Stimulated activated CD8-positive, alpha-beta memory T cell treated with anti-CD3 and anti-CD28 coated beads, Interleukin-7, amount 100 ng/mL, for 48 hours (primary cell): ENCODE measurements at places on chromosomes 4 and X.

DNA sequence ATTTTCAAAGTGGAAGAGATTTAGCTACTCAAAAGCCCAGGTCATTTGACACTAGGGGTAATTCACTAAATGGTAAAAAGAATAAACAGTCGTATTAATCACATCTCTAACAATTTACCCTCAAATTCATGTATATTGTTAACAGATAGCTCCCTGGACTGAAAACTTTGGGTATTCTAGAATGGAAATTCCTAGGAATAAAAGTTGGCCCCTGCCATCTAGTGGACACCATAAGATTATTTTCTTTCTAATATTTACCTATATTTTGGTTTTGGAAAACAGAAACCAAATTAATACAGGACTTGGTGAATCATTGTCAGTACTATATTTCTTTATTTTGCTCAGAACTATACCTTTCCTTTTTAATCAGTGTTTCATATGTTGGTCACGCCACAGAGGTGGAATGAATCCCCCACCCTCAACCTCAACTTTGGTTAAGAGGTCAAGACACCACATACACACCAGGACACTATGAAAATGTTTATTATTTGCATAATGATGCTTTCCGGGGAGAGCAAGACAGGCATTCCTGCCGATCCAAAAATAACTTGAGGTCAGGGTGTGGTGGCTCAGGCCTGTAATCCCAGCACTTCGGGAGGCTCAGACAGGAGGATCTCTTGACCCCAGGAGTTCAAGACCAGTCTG lies 96.2 kb upstream of the APOOL start:
- no peak for DNase-seq

DNA sequence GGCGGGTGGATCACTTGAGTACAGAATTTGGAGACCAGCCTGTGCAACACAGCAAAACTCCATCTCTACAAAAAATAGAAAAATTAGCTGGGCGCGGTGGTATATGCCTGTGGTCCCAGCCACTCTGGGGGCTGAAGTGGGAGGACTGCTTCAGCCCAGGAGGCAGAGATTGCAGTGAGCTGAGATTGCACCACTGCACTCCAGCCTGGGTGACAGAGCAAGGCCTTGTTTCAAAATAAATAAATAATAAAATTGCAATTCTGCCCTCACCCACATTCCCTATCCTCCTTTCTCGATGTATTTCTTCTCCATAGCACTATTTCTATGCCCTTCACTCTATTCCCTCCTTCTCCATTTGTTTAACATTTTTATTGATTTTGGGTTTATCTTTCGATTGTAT lies 8.7 kb upstream of the SLAIN2 start:
- DNase-seq: no peak

DNA sequence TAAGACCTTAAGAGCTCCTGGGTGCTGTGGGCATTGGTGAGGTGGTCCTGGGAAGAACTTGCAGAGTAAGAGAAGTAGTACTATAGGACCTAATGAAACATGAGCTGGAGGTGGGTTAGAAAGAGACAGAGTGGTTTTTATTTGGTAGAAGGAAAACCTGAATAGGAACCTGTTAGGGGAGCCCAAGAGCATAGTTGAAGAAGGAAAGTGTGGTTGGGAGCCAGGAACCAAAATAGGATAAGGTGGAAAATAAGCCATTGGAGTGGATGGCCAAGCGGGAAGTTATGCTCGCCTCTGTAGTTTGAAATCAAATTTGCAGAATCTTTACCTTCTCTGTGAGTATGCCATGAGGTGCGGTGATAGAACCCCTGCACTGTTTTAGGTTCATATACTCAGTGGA lies 26.7 kb downstream of the GAB1 start:
- DNase-seq: no peak

DNA sequence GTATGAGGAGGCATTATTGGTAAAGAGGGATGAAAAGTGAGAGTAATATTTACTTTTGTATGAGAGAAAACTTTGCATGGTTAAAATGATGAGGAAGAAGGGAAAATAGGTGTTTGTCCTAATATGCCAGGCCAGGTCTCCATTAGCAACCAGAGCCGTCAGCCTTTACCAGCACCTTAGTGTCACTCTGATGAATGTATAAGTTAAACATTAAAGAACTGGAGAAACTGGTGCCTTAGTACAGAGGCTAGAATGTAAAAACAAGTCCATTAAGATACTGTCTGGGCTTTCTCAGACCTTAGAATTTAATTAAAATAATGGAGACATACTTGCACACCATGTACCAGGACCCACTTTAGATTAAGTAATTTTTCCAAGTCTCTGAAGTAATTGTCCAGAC lies 222.3 kb downstream of the FAM47A start:
- no peak for DNase-seq

DNA sequence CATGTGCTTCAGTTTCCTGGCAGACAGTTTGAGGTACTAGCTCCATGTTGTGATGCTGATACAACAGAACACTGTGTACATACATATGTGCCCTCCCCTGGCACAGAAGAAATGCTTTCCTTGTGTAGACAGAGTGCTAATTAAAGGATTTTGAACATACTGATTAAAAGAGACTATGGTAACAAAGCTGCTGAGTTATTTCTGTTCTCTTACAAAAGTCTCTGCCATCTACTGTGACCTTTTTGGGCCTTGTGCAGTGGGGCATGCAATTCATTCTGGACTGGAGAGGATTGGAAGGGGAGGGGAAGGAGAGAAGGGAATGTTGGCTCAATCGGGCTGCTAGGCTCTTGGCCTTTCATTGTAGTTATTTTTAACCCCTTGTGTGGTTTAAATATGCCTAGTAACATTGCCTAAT lies 6.0 kb downstream of the PDLIM5 start:
- DNase-seq: no peak
